Esophagus mucosa (tissue), 1 donor: ENCODE measurements at places on chromosomes 3 and 15. TPM values are rescaled to one million over a fixed set of nuclear protein-coding genes. Genes with fewer than 3 reads are reported as not detected.

DNA sequence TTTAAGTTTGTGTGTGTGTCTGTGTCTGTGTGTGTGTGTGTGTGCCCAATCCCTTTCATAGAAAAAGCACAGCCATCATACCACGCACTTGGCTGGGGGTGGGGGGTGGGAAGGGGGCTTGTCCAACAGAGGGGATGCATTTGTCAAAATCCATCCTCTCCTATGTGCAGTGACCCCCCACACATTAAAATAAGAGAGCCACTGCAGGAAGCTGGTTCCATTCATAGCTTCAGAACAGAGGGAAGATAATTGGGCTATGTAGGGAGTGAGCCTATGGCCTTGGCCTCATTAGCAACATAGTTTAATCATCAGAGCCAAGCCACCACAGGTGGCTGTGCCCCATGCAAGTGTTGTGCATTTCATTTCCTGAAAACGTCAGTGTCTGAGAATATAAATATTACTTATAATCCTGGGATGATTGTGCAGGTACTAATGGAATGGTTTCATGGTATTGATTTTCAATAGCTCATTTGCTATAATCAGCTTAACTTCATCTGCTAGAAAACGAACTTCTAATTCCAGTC, 330.8 kb downstream of the CNTN6 start:
- ATAC-seq = no peak

DNA sequence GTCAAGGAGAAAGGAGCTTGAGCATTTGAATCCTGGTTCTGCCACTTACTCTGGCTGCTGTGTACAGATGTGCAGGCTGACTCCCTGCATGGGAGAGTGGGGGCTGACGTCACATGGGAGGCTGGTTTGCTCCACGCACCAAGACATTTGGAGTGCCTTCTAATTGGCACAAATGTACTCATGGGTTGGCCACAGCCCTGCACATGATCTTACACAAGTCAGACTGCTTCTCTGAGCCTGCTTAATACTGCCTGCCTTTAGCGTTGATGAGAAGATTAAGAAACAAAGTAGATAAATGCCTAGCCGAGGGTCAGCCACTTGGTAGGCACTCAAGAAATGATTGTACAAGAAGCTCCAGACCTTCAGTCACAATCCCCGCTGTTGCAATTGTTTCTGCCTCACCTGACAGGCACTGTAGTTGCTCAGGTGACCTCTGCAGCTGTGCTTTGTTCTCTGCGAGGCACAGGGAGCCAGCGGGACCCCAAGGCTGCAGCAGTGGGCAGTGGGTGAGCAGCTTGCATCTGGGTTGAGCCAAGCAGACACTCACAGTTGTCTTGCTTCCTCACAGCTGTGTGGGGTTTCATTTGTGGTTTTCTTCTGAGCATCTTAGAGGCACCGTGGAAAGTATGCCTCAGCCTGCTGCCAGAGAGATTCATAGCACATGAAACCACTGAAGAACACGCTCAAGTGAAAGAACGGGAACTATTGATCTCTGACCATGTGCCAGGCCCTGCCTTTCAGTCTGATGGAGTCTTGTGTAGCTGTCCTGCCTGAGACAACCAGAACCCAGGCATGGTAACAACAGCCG, 33.1 kb downstream of the GRK7 start:
- peak; percentile 51 for ATAC-seq

The PPARG gene
- 13.3 TPM for total RNA-seq

- no peak for ATAC-seq
Measured at GRCh38 chr3:43363621-43364266, 77.4 kb downstream of the SNRK start.

- ATAC-seq = no peak
Measured at GRCh38 chr15:95601525-95601924, 729.0 kb upstream of the NR2F2 start.

DNA sequence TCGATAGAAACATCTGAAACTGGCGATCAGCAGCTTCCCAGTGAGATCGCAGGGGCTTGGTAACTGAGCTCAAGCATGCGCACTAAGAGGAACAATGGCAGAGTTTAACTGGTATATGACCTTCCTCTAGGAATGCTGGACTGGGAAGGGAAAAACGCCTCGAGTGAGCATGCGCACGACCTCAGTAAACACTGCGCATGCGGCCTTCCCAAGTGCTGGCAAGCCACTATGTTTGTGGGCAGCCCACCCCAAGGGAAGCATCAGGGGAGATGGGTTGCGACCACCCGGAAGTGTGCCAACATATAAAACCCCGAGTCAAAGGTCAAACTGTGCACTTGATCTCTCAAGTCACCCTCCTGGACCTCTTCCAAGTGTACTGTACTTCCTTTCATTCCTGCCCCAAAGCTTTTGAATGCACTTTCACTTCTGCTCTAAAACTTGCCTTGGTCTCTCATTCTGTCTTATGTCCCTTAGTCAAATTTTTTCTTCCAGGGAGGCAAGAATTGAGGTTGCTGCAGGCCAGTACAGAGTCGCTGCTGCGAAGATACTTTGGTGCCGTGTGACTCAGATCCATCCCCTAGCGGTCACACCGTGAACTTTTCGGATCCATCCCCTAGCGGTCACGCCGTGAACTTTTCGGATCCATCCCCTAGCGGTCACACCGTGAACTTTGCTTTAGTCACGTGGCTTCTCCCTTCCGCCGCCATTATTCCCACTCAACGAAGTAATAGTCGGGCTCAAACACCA, 243.3 kb downstream of the FAM43A start:
- no peak for ATAC-seq

DNA sequence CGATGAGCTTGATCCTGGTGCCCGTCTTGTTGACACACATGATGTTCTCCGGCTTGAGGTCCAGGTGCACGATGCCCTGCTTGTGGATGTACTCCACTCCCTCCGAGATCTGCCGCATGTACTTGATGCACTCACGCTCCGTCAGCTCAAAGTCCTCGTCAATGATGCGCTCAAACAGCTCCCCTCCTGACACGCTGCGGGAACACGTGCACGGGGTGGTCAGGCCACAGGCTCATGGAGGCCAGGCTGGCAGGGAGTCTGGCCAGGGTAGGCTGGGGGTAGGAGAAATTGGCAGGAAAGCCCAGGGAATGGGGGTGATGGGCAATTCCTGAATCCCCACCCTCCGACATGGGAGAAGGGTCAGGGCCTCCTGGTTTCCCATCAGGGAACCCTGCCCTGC, 55.5 kb upstream of the HACD2 start:
- ATAC-seq = no peak

DNA sequence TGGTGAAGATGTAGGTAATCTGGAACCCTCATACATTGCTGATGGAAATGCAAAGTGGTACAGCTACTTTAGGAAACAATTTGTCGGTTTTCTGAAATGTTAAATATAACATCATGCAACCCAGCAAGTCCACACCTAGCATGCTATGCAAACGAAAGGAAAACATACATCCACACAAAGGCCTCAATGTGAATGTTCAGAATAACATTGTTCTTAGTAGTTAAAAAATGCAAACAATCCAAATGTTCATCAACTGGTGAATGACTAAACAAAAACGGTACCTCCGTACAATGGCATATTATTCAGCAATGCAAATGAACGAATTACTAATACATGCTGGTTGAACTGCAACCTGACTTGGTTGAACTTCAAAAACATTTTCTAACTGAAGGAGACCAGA, 423.3 kb upstream of the THRB start:
- ATAC-seq = no peak

The RBP2 gene
- total RNA-seq = not detected
